ENCODE measurements at places on chromosomes 16 and 17. TPM values are rescaled to one million over a fixed set of nuclear protein-coding genes. Genes with fewer than 3 reads are reported as not detected.
A peak's percentile ranks its signal among the peaks of the same experiment; 100 is the strongest.

SPATA32 gene
- polyA plus RNA-seq, result not detected

CDH3 gene
- polyA plus RNA-seq, result not detected

MT4 gene
- polyA plus RNA-seq, result not detected

DNA sequence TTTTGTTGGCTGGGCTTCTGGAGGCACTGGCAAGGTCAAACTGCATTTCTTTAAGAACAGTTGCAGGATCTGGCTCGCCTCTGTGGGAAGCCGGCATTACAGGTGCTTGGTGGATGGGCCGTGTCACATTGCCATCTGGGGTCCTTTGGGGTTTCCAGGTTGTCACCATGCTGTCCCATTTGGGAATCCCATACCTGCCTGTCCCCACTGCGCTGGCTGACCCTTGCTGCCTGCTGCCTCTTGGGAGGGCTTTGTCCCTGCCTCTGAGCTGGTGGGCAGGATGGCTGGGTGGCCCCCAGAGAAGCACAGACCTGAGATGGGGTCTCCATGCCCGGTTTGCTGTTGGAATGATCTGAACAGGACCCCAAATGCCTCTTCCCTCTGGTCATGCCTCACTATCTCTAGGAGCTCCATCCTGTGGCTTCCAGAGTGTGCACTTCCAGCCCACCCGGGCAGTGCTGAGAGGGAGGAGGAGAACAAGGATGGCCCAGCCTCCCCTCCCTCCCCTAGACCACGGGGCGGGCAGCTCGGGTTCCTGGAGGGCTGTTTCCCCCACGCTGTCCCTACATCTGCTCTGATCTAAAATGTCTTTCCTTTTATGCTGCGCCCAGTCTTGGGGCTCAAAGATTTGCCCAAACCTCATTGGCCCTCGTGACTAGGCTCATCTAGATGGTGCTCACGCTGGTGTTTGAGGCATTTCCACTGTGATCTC, 28.0 kb downstream of the OR1D5 start:
- H3K4me1 ChIP-seq, result no peaks in the 10 kb centered on the region
- no peak overlapping the region for H3K4me3 ChIP-seq
- H3K27me3 ChIP-seq, result no peaks in the 10 kb centered on the region
- H3K27ac ChIP-seq, result no peak overlapping the region
- H3K36me3 ChIP-seq, result peaks cover 9% of the 10 kb centered on the region

DNA sequence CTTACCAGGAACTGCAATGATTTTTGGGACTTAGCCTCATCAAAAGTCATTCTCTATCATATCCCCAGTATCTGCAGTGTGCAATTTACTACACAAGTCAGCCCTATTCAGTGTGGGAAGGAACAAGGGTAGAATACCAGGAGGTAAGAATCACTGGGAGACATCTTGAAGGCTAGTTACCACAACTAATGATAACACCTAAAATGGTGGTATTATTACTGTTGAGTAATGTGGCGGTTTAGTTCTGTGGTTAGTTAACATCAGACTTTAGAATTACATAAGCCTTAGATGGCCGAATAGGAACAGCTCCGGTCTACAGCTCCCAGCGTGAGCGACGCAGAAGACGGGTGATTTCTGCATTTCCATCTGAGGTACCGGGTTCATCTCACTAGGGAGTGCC, 567.9 kb upstream of the CDH11 start:
- no peak for DNase-seq
- no peak overlapping the region for H3K4me3 ChIP-seq
- H3K36me3 ChIP-seq, result no peaks in the 10 kb centered on the region
- no peaks in the 10 kb centered on the region for H3K27me3 ChIP-seq
- H3K4me1 ChIP-seq, result no peaks in the 10 kb centered on the region

GRCh38 chr17:31888124-31888523, 13.4 kb downstream of the UTP6 start:
- no peak overlapping the region for H3K4me3 ChIP-seq
- no peak for DNase-seq
- no peaks in the 10 kb centered on the region for H3K4me1 ChIP-seq
- H3K36me3 ChIP-seq, result peaks cover 17% of the 10 kb centered on the region
- H3K27ac ChIP-seq, result no peak overlapping the region

GRCh38 chr17:29640413-29640812, 17.7 kb upstream of the CORO6 start:
- no peak overlapping the region for H3K4me3 ChIP-seq
- peak overlapping the region; percentile 75 for H3K27ac ChIP-seq

DNA sequence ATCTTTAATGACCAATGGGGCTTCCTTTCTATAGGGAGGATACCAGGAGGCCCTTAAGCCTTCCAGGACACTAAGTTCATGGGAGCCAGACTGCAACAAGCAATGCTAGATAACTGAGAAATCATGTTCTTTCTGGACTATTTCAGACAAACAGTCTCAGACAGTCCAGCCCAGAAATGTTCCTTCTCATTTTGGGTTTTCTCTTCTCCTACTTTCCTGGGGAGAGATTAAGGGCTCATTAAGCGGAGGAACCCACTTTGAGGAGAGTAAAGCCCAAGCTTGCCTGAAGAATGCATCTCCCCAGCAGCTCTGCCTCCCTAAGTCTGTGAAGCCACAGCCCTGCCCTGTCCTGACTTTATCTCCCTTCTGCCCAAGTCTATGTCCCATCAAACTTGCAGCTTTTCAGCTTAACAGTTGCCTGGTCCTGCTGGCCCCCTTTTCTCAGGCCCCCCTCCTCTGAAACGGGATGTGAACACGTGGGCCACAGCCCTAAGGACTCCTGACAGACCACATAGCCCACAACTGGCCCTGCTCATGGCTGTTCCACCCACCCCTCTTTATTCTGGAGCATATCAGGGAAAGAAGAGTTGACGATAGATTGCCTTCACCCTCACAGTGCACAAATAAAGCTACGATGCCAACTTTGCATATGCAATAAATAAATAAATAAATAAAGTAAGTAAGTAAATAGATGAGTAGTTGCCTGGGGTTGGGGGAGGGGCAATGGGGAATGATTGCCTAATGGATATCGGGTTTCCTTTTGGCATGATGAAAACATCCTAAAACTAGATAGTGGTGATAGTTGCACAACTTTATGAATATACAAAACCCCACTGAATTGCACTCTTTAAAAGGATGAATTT, 111.0 kb downstream of the N4BP1 start:
- H3K4me3 ChIP-seq, result no peak overlapping the region
- no peaks in the 10 kb centered on the region for H3K36me3 ChIP-seq
- no peaks in the 10 kb centered on the region for H3K27me3 ChIP-seq
- peaks cover 25% of the 10 kb centered on the region for H3K4me1 ChIP-seq

DNA sequence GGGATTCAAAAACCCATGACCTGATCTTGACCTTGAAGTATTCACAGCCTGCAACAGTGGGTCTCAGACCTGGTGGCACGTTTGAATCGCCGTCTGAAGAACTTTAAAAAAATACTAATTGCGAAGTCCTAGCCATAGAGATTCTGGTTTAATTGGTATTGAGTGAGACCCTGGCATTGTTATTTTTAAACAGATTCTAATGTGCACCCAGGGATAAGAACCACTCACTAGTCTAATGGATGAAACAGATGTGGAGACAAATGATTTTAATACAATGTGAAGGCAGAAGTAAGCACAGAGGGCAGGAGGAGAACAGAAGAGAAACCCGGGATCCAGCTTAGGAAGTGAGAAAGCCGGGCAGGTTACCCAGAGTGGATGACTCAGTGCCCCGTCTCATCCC, 21.2 kb downstream of the TMEM98 start:
- no peak overlapping the region for H3K4me3 ChIP-seq
- no peaks in the 10 kb centered on the region for H3K36me3 ChIP-seq
- DNase-seq, result no peak
- H3K4me1 ChIP-seq, result peaks cover 2% of the 10 kb centered on the region

- H3K4me1 ChIP-seq, result no peaks in the 10 kb centered on the region
- H3K27ac ChIP-seq, result no peak overlapping the region
- DNase-seq, result no peak
- H3K27me3 ChIP-seq, result no peaks in the 10 kb centered on the region
- no peak overlapping the region for H3K4me3 ChIP-seq
- H3K36me3 ChIP-seq, result no peaks in the 10 kb centered on the region
Measured at GRCh38 chr17:52524096-52524637, 365.7 kb upstream of the CA10 start.
